ENCODE measurements at places on chromosomes 16 and 17.
A peak's percentile ranks its signal among the peaks of the same experiment; 100 is the strongest.

DNA sequence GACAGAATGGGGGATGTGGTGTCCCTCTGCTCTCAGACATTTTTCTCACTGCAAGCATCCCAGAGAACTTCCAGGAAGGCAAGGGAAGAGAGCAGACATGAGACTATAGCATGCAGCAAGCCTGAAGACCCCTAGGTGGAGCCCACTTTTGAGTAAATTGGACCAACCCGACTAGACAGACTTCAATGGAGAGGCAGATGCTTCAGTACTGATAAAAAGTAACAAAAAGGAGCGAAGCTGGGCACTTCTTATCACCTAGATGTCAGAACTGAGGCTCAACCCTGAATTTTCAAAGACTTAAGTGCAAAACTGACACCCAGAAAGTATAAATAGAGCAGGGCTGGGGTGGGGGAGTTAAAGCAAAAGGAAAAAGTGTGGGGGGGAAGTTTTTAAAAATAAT, 130.8 kb downstream of the PMP22 start:
- no peak for DNase-seq

- no peak for DNase-seq
Measured at GRCh38 chr17:13640551-13640950, 38.8 kb upstream of the HS3ST3A1 start.

GRCh38 chr17:33858682-33859081, 396.4 kb upstream of the CCL2 start:
- DNase-seq, result no peak

GRCh38 chr16:84207251-84207650, 16.3 kb downstream of the ADAD2 start:
- no peak for DNase-seq

DNA sequence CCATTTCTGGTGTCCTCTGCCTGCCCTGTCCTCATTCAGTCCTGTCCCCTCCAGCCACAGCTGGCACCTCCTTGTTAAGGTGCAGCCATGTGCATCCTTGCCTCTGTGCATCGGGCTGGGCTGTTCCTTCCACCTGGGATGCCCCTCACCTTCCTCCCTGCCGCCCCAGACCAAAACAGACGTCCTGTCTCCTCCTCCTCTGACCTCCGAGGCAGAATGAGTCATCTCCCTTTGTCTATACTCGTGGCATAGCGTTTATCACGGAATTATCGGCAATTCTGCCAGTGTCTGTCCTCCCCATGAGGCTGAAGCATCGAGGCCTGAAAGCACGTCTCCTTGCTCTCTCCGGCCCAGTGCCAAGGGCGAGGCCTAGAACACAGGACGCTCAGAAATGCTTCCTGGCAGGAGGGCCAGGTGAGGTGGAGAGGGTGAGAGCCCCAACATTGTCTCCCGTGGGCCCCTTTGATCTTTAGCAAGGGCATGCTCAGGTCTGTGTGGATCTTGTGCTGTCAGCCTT, 4.6 kb downstream of the RAI1 start:
- DNase-seq, result no peak

GRCh38 chr17:41666708-41667279, 21.9 kb upstream of the EIF1 start:
- peak; percentile 81 for DNase-seq

- no peak for DNase-seq
Measured at GRCh38 chr16:79509211-79509631, 91.3 kb downstream of the MAF start.

DNA sequence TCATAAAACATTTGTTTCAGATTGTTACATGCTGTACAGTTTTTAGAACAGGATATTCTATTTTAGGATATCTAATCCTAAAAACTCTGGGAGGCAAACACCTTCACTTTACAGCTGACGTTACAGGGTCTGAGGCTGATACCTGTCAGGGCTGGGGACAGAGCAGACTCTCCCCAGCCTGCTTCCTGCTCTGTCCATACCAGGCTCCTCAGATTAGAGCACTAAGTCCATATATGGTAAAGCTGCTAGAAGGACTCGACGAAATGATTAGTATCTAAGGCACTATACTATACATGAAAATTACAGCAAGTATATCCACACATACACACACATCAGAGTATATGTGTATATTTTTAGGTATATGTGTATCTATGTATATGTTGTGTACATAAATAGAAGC, 125.2 kb downstream of the ZFHX3 start:
- no peak for DNase-seq

GRCh38 chr16:12173121-12173520, 196.6 kb downstream of the SNX29 start:
- DNase-seq, result no peak

GRCh38 chr17:42618442-42619150, 9.1 kb downstream of the TUBG1 start:
- DNase-seq, result no peak

Measured in stimulated activated CD8-positive, alpha-beta memory T cell treated with anti-CD3 and anti-CD28 coated beads, Interleukin-12 subunit alpha, Interleukin-12 subunit beta, amount 100 ng/mL, for 1 hour (primary cell).